ENCODE measurements at places on chromosomes 7 and 10. TPM values are rescaled to one million over a fixed set of nuclear protein-coding genes. Genes with fewer than 3 reads are reported as not detected.

Gene STN1
- total RNA-seq: 23.6 TPM

Gene HGF
- not detected for total RNA-seq

Gene NT5C3A
- total RNA-seq: 27.6 TPM

Gene ACADSB
- total RNA-seq: 27.3 TPM

Gene ATXN7L1
- total RNA-seq: 9.7 TPM

Gene CDHR1
- 1.7 TPM for total RNA-seq

Gene GPNMB
- 9.4 TPM for total RNA-seq

Gene PTN
- not detected for total RNA-seq

Gene PRR15
- not detected for total RNA-seq

Gene SYT15B
- total RNA-seq: 0.22 TPM

Gene AFAP1L2
- total RNA-seq: 1.6 TPM

Gene ZNF479
- not detected for total RNA-seq

Gene ELFN1
- 0.15 TPM for total RNA-seq

Gene FOXI2
- not detected for total RNA-seq

Gene CNPY1
- not detected for total RNA-seq

Gene FRMPD2
- total RNA-seq: not detected

Gene FAM221A
- total RNA-seq: 6.2 TPM

Gene LBX1
- total RNA-seq: not detected

Gene LIPF
- not detected for total RNA-seq

Gene TCF7L2
- 0.89 TPM for total RNA-seq

Gene CRHR2
- total RNA-seq: not detected

Gene TAS2R41
- not detected for total RNA-seq

Gene HOXA1
- total RNA-seq: 0.38 TPM

Gene STOX1
- 0.29 TPM for total RNA-seq

Gene TMEM273
- 58.0 TPM for total RNA-seq

Gene STAG3
- 5.1 TPM for total RNA-seq

Gene GBX1
- total RNA-seq: not detected

Gene MYOZ1
- total RNA-seq: not detected

Gene POLR3A
- 26.0 TPM for total RNA-seq

Gene TMEM213
- not detected for total RNA-seq

Gene TEX36
- not detected for total RNA-seq

Gene SYCE1
- 1.5 TPM for total RNA-seq

Gene CREM
- 134 TPM for total RNA-seq

Gene PHKG1
- total RNA-seq: 1.2 TPM

Gene DNAJC2
- total RNA-seq: 60.0 TPM

Gene HOXA13
- not detected for total RNA-seq

Gene MRLN
- total RNA-seq: not detected

Gene GNGT1
- total RNA-seq: not detected

Gene EPDR1
- 1.4 TPM for total RNA-seq

Gene SPDYE6
- total RNA-seq: not detected

All from CD8-positive, alpha-beta memory T cell (primary cell).